ENCODE measurements at places on chromosomes 2 and 18.

DNA sequence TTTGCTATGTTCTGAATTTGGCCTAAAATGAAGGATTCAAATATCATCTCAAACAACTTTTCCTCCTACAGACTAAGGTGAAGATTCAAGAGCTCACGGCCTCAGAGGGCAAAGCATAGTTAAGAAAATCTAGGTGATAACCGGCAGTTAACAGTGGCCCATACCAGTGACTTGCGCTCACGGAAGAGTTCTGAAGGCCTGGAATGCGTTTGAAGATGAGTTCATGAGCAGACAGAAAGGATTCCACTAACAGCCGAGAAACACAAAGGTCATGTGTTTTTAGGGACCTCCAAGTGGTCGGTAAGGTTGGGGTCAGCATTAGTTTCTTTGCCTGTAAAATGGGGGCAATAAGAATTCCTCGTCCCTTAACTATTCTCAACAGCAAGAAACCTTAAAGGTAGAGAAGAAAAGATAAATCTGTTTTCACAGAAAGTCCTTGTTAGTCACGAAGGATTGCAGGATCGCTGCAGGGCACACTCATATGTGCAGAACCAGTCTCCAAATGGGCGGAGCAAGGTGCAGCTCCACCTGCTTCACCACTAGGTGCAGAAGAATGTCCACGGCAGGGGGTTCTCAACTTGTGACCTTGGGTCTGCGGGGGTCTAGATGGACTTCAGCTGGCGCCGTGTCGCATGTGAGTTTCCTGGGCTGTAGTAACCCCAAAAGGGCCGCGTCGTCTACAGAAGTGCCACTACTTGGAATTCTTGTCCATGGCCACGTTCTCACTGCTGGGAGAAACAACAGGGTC is 708 bp upstream of the RPIA start:
- DNase-seq: no peak

DNA sequence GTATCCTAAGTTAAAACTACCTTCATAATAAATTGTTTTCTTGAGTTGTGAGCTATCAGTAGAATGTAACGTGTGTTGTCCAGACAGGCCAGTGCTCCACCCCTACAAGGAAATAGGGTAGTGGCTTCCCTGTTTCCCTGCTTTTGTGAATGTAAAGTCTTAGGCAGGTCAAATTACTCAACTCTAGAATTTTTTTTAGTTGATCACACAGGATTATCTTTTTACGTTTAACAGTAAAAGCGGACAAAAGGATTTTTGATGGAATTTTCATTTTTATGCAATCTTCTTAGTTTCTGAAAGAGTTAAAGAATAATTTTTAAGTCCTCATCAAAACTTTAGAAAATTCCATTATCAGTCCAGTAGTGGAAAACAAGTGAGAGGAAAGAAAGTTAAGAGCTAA is 38.2 kb downstream of the GPD2 start:
- no peak for DNase-seq

DNA sequence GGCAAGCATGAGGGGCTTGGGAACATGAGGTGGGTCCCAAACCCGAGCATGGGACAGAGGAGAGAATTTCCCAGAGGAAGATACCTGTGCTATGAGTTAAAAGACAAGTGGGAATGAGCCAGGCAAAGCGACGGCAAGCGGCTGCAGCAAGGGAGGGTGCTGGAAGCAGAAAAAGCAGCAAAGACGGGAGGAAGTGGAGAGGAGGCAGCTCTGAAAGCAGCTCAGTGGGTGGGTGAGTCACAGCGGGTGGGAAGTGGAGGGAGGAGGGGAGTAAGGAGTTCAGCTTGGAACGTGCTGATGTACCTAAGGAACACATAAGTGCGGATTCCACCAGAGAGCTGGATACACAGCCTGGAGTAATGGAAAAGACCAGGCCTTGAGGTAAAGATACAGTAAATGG is 41.4 kb downstream of the THUMPD2 start:
- no peak for DNase-seq

GRCh38 chr2:7999683-8000476 is 682.0 kb upstream of the ID2 start:
- DNase-seq: peak; percentile 43

GRCh38 chr2:13351068-13351467 is 634.3 kb downstream of the TRIB2 start:
- no peak for DNase-seq

GRCh38 chr2:42767899-42768705 is 4.2 kb upstream of the OXER1 start:
- DNase-seq: no peak

DNA sequence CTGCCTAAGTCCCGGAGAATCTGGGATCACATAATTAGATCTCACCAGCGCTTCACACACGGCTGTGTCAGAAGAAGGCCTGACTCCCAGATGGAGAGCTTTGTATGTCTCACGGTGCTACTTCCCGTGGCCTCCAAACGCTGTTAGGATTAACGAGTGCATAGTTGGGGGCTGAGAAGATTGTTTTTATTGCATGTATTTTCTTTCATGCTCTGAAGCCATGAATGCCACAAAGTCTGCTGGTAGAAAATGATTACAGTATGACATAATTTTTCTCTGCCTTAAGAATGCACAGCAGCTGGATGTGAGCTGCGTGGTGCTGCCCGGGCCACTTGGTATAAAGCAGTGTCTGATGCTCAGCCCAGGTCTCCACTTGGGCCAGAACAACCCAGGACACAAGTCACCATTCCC is 166.5 kb downstream of the SEPTIN10 start:
- peak; percentile 63 for DNase-seq

DNA sequence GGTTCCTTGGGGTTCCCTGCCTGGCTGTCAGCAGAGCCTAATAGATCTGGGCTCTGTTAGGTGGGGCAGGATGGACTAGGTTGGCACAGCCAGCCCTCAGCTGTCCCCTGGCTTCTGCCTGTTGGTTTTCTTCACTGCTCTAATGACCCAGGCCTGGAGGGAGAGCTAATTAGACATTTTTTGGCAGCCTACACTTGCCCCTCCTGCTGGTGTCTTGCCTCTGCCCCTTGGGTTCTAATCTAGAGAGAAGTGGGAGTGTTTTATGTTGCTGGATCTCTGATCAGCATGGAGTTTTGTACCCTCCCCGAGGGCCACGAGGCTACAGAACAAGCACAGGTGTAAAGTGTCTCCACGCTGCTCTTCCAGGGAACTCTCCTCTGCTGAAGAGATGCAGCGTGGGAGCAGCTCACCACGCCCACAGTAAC is 199.4 kb upstream of the RASGRP3 start:
- DNase-seq: no peak

- no peak for DNase-seq
These were observed 250.8 kb upstream of the CTAGE1 start for GRCh38 chr18:22668496-22668895.

- no peak for DNase-seq
These were observed 98.0 kb downstream of the STPG4 start for GRCh38 chr2:47056868-47057686.

- DNase-seq: no peak
These were observed 4.4 kb downstream of the AFF3 start for GRCh38 chr2:100137866-100138570.

DNA sequence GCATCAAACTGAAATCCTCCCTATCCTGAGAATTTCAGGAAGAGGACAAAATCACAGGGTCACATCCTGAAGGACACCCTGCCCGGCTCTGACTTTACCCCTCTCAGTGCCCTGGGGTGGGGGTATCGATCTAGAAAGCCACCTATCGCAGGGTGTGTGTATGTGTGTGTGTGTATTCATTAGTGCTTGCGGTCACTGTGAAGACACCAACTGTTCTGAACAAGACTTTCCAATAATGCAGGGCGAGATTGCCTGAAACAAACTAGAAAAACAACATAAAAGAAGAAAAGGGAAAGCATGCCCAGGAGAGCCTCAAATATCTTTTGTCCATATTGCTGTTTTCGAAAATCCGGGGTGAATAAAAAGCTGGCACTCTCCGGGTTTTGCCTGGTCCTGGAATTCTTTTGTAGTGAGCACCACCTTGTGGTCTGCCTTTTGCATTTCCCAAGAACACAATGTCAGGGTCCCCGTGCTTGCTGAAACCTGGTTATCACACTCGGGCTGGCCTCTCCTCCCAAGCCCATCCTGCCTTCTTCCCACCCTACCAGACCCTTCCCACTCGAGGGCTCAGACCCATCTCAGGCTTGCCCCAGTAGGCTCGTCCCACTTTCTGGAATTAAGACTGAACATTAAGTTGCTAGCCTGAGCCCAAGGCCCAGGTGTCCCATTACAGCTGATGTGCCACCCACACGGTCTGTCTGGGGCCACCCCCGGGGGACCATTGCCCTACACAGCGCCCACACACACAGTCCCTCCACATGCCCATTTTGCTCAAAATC is 25.0 kb upstream of the COPS8 start:
- peak; percentile 76 for DNase-seq

- DNase-seq: no peak
These were observed 104.6 kb downstream of the ADD2 start for GRCh38 chr2:70663411-70663810.

DNA sequence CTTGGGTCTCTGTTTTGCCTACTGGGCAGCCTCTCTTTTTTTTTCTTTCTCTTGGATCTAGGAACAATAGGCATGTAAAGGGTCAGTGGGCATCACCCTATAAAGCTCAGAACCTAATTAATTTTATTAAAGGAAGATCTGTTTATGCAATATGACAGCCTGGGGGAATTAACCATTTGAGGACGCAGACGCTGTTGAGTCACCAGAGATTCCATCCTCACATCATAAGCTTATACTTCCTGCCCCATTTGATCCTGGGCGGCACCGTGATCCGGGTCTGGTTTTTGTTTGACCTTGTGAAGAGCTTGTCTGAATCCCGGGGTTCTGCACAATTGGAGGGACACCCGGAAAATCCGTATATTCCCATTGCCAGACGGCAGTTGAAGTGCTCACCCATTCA is 16.8 kb upstream of the BCL11A start:
- no peak for DNase-seq

GRCh38 chr2:27150639-27151230 is 1.9 kb downstream of the TCF23 start:
- no peak for DNase-seq

DNA sequence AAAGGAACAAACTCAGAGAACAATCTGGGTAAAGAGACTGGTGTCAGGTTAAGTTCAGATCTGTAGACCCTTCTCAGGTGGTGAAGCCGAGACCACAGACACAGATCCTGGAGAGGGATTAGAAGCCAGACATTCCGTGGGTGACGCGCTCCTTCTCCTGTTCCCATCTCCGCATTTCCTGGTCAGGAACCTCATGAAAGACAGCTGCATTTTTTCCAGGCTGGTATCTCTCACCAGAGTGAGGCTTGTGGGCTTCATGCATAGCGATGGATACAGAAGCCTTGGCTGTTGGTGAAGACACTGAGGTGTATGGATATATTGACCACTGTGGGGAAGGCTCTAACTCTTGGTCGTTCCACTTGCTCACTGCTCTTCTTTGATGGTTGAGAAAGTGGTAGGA is 152.6 kb downstream of the FAM210A start:
- no peak for DNase-seq

DNA sequence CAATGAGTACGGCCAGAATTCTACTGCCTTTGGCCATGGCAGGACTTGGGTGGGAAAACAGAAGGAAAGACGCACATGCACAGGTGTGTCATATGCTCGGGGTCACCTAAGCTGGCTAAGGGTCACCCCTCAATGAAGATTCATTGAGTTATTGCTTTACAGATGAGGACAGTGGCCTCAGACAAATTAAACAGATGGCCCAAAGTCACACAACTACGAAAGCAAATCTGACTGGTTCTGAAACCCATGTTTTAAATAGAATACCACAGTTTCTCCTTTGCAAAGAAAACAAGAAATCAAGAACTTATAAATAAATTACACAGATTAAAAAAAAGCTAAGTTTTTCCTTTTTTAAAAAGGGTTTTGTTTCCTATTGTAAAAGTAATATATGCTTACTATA is 70.5 kb downstream of the ID2 start:
- no peak for DNase-seq

DNA sequence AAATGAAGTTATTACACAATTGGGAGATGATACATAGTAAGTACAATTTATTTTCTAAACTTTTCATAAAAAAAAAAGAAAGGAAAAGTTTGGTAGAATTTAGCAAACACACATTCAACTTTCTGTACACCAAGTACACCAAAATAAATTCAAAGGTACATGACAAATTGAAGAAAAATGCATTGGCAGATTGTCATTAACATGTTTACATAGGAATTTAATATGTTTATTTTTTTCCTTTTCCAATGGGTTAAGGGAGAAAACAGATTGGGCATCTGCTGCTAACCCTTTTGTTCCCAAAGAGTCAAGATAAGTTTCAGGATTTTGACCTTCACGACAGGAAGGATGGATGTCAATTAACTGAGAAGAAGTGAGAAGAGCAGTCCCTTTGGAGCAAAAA is 620.4 kb downstream of the XIRP2 start:
- DNase-seq: no peak
